ENCODE measurements at places on chromosomes 5 and 9.

GRCh38 chr5:135952683-135953082 is 2.1 kb downstream of the LECT2 start:
- no peak for DNase-seq

DNA sequence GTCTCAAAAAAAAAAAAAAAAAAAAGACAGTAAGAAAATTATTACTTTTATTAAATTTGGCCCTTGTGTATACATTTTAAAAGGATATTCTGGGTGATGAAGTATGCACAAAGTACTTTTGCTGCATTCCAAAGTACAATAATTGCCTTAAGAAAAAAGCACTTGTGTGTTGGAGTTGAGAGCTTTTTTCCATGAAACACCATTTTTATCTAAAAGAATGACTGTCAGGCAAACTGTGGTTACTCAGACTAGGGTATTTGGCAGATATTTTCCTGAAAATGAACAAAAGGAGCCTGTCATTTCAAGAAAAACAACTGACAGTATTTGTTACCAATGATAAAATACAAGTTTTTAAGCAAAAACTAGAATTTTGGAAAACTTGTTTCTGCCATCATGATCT is 84.3 kb upstream of the PTPN3 start:
- DNase-seq = no peak

DNA sequence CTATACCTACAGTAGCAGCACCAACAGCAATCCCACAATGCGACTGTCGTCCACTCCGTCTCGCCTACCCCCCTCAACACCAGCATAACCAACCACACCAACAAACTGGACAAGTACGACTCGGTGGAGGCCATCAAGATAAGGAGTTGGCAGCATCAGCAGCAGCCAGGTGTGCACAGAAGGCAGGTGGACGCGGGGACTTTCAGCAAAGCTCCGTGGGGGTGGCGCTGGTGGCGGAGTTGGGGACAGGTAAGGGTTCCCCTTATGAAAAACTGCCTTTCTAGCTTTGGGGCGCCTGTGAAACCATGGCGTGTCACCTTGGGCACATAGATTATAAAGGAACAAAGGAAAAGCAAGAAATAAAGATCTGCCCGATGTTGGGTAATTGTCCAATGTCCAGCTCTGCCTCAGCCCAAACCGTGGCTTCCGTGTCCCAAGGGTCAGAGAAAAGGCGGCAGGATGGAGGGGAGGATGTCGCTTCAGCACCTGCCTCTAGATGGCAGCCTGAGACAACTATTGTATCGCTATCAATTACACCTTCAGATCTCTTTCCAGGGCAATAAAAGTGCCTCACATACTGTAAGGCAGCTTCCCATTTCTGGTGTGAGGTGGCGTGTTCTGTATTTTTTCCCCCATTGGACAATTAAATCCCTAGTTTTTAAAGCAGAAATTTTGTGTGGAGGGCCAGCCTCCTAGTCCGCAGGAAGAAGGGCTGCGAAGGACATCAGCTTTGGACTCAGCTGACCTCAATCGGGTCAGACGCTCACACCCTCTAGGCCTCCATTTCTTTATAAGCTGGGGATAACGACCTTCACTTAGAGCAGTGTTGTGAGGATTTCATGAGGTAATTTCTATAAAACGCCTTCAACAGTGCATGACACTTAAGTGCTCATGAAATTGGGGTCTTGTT is 58.8 kb downstream of the MTRR start:
- DNase-seq = no peak

DNA sequence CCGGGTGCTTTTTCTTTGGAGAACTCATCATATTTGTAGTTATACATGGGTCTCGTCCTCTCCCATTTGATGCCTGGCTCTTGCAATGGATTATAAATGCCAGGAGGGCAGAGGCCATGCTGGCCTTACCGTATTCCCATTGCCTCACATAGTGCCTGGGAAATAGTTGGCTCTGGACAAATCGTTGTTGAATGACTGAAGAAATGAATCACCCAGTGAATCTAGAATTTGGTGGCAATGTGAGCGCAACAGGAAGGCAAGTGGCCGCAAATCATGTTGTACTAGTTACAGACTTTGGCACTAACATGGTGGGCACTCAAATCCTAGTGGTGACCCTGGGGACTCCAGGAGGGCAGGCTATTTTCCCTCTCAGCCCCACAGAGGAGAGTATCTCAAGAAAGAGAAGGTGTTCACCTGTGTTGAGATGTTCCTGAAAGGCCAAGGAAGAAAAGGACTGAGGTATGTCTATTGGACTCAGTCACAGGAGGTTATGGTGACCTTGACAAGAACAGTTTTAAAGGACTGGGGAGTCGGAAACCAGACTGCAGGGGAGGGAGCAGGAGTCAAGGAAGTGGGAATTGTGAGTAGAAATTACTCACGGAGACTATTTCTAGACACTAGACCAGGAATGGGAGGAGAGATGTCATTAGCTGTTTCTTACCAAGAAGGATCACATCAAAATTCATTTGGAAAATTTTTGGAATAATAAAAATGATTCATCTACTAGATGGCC is 61.7 kb upstream of the COL15A1 start:
- no peak for DNase-seq

GRCh38 chr5:24747327-24747726 is 102.5 kb upstream of the CDH10 start:
- DNase-seq = no peak

DNA sequence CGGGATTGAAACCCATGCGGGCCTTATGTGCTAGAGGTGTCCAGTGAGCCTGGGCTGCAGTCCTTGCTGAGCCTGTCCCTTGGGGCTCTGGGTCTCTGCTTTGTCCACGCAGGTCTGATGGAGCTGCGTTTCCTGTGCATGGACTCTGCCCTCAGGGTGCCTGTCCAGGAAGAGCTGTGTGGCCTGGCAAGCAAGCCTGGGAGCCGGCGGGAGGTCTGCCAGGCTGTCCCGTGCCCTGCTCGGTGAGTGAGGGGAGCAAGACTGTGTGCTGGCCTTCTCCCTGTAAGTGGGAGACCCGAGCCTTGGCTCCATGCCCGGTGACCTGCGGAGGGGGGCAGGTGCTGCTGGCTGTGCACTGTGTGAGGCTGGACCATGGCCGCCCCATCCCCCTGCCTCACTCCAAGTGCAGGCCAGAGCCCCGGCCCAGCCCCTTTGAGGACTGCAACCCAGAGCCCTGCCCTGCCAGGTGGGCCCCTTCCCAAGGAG is 11.2 kb upstream of the CACFD1 start:
- no peak for DNase-seq

- DNase-seq = no peak
Observed at GRCh38 chr9:7212101-7212500, 454.3 kb downstream of the KDM4C start.

GRCh38 chr5:119287547-119288111 is 68.2 kb upstream of the TNFAIP8 start:
- DNase-seq = no peak

- no peak for DNase-seq
Observed at GRCh38 chr9:99471033-99471432, 249.0 kb downstream of the SEC61B start.

- no peak for DNase-seq
Observed at GRCh38 chr9:20197976-20198685, 409.3 kb upstream of the SLC24A2 start.

DNA sequence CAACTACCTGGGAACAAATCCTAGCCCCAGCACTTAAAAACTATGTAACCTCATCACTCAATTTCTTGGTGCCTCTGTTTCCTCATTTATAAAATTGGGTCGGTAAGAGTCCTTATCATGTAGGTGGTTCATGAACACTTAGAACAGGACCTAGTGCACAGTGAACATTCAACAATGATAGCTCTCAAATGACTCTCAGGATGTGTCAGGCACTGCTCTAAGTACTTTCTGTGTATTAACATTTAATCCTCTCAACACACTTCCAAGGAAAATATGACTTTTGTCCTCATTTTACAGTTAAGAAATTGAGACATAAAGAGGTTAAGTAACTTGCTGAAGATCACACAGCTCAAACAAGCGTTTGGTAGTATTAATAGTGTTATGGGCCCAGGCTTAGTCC is 202.1 kb upstream of the KLF4 start:
- no peak for DNase-seq

GRCh38 chr9:113472199-113472598 is 8.7 kb downstream of the RGS3 start:
- no peak for DNase-seq

DNA sequence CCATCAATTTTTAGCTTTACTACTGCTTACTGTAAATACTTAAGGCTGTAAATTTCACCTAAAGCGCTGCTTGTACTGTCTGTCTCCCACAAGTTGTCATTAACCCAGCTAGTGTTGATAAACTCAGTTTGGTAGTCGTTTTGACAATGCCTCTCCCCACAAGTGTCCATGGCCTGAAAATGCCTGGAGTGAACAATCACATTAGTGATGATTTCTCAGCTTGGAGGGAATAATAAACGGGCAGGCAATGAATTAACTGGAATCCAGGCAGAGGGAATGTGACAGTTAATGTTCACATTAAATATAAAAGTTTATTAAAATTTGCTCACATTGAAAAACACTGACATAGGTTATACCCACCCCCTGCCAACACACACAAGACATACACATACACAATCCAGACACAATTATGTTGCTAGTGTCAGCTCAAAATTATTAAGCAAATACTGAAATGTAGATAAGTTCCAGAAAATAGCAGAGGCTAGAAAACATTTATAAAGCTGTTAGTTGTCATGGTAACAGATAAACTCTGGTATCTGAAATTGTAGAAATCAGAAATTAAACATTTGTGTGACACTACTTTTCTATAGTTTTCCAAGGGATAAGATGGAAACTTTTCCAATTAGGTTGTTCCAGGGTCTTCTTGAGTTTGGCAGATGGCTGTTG is 341.9 kb downstream of the DIRAS2 start:
- no peak for DNase-seq

- DNase-seq = no peak
Observed at GRCh38 chr9:32706004-32706724, 70.7 kb upstream of the TAF1L start.

GRCh38 chr9:136742591-136743391 is at the start of gene LCN10:
TSS of gene LCN10 (minus strand) at chr9:136742940. CDS start at chr9:136742903, 37 bp downstream.
- DNase-seq = no peak

- no peak for DNase-seq
Observed at GRCh38 chr9:130998597-130999244, 10.3 kb upstream of the LAMC3 start.

DNA sequence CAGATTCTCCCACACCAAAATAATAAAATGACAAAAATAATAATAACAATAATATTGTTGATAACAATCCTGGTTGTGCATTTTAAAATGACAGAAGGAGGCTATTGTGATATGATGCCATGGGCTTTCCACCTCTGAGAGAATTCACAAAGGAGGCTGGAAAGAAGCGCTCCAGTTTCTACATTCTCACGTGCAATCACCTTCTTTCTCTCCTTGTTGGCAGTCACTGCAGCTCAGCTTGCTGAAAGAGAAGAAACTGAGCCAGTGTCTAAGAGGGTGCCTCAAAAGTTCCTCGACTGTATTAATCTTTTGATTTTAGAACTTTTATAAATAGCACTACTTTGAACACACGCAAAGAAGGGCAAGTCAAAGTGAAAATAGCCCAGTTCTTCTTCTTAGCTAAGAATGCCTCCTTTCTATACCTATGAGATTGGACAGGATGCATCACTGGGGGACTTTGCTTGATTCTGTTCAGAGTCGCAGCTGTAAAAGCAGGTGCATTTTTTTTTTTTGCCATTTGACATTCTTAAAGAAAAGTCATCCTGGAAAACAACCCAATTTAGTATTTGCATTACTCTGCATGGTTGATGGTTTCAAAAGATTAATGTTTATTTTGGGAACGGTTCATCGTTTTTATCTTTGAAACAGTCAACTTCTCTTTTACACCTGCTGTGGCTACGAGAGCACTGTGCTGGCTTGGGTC is 12.4 kb upstream of the SUB1 start:
- no peak for DNase-seq

DNA sequence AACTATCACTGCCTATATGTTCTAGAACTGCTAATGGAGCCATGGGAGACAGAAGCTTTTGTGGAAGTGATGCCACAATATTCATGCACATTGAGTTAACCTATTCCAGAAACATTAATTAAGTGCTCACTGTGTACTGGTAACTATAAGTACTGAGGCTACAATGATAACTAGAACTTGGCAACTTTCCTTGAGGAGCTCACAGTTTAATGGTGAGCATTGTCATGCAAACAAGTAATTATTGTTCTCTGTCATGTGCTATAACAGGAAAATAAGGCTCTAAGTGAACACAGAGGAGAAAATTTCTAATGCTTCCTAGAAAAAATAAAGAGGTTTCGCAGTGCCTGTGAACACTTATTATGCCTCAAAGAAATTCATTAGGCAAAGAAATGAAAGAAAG is 142.2 kb downstream of the BAAT start:
- DNase-seq = no peak

DNA sequence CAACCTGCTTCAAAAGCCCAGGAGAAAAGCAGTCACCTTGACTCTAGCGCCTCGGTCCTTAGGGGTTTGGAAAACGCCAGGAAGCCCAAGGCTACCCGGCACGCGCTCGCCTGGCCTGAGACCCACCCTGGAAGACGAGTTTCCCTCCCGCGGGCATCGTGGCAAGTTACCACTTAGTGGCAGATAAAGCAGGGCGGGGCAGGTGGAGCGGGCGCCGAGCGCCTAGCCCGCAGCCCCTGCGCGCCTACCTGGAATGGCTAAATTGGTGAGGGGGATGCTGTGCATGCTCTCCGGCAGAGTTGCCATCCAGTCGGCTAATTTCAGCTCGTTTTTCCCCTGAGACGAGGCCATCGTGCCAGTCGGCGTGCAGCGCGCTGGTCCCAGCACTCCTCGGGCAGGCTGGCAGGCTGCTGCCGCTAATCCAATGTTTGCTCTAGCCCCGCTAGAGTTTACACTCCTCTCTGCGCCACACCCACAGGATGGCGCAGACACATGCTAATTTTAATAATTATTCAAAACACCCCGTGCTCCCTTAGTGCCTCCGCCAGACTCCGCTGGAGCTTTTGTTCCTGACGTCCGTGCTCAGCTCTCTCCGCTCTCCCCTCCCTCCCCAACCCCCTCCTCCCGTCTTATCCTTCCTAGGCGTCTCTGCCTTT is at the start of gene PLCXD3:
TSS of gene PLCXD3 (minus strand) at position 426 of the 656 bp plus-strand sequence. CDS start at position 351, 75 bp downstream.
- no peak for DNase-seq

DNA sequence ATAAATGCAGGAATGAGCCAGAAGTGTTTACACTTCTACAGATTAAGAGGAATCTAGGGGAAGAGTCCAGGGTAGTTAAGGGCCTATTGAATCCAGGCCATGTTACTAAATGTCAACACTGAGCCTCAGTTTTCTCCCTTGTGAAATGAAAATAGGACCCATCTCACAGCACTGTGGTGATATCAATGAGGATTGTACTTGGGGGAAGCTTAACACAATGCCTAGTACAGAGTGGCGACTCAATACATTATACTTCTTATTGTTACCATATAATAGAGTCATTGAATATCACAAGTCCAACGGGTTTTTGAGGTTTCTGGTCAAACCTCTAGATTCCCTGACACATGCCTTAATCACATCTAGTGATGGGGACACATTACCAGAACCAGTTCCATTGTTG is 4.6 kb downstream of the TRUB2 start:
- no peak for DNase-seq
